ENCODE measurements at places on chromosomes 3 and 15.

DNA sequence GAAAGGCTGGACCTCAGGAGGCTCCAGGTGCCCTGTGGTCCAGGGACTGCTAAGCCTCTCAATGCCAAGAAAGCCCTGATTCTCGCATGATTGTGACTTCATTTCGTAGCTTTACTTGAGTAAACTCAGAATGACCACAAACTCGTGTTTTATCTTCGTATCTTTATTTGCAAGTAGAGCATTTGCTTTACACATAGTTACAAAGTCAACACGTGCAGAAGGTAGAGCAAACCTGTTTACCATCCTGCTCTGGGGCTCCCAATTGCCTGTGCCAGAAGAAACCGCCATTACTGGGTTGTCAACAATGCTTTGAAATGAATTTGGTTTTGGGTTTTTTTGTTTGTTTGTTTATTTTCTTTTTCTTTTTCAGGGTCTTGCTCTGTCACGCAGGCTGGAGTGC, 5.8 kb upstream of the MESP1 start:
- no peak for DNase-seq

GRCh38 chr15:69666921-69667811, 214.5 kb downstream of the RPLP1 start:
- no peak for DNase-seq

GRCh38 chr15:31077181-31077580, 24.3 kb downstream of the TRPM1 start:
- no peak for DNase-seq

- no peak for DNase-seq
Observed at GRCh38 chr3:166713787-166714186, 666.3 kb downstream of the ZBBX start.

- peak; percentile 10 for DNase-seq
Observed at GRCh38 chr3:17233398-17233800, 348.6 kb downstream of the PLCL2 start.

DNA sequence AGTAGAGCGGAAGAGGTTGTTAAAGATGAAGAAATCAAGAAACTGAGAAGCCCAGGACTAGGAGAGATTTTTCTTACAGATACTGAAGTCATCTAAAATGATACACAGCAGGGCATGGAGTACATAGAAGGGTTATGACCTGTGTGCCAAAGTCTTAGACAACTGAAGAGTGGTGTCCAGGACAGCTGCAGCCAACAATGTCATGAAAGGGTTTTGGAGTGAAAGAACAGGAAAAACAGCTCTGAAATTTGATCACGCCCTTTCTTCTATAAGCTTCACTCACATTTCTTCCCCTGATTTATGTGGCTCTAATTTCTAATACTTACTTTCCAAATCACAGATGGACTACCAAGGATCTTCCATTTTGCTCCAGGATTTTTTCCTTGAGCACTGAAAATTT, 3.0 kb downstream of the CFAP20DC start:
- no peak for DNase-seq

GRCh38 chr3:9781978-9782603, 10.2 kb downstream of the TADA3 start:
- DNase-seq: no peak

DNA sequence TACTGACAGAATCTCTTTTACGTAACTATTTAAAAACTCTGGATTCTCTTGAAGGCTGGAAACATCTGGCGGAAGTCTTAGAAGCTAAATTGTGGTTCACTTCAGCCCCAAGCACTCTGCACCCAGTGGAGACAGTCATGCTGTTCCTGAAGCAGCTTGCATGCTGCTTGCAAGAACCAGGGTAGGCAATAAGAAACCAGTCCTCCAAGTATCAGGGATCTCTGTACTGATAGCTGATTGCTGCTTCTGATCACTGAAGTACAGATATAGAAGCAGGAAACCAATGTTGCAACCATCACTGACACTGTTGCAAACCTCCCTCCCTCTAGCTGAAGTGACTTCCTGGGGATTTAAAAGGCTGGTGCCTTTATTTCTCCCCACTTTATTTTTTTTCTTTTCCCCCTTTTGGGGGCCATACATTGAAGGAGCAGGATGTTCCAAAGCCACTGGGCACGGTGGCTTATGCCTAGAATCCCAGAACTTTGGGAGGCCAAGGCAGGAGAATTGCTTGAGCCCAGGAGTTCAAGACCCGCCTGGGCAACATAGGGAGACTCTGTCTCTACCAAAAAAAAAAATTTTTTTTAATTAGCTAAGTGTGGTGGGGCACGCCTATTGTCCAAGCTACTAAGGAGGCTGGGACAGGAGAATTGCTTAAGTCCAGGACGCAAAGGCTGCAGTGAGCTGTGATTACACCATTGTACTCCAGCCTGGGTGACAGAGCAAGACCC, 15.3 kb downstream of the SPCS1 start:
- no peak for DNase-seq

GRCh38 chr15:41231422-41232226, 556 bp downstream of the CHP1 start:
- DNase-seq: no peak

- no peak for DNase-seq
Observed at GRCh38 chr3:157939166-157939565, 167.1 kb downstream of the SHOX2 start.

DNA sequence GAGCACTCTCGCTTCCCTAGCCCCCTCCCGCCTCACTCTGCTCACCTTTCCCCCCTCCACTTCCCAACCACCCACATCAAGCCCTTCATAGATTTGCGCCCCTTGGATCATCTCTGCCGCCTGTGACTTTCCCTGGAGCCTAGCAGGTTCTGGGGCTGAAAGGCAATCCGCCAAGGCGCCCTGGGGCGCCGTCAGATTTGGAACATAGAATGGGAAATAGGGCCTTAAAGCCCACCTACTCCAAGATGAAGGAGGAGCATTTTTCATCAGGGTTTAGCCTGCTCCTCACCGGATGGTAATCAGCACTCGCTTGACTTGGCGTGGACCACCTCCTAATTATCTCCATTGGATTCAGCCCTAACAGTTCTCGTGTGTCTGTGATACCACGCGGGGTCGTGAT, 1.3 kb downstream of the CPNE4 start:
- DNase-seq: no peak

- no peak for DNase-seq
Observed at GRCh38 chr15:52997123-52997522, 207.0 kb upstream of the ONECUT1 start.

DNA sequence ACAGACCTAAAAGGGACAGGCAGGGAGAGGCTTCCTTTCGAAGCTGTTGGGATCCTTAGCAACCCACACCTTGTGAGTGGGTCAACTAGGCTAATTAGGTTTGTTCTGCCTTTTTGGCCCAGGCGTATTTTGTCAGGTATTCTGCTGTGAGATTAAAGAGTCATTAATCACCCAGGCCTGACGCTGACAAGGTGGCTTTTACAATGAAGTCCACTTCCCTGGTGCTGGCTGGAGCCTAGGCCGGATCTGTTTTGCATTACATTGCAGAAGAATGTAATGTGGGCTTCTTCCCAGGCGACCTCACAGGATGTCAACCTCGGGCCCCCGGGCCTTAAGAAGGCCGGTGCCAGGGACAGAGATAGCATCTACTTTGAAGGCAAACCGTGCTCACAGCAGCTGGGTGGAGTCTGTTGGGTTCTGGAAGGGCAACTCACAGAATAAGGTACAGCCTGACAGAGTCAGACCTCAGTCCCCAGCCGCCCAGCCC, 76.9 kb downstream of the HES1 start:
- DNase-seq: no peak

DNA sequence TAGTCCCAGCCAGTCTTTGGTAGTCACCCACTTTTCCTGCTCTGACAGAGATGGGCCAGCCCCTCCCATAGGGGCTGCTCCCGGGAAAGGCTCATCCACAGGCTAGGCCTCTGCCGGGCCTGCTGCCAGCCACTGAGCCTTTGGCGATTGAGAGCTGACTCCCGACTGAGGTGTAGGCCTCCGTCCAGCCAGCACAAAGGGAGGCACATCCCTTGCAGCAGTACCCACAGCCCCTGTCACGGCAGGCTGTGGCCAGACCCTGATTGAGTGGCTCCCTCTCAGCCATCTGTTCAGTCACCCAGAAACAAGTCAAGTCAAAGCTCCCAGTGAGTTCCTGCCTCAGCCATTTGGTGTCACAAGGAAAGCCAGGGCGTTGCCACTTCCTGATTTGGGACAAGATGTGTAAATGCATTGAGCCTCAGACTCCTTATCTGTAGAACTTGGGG, 6.2 kb upstream of the PAK6 start:
- DNase-seq: no peak

DNA sequence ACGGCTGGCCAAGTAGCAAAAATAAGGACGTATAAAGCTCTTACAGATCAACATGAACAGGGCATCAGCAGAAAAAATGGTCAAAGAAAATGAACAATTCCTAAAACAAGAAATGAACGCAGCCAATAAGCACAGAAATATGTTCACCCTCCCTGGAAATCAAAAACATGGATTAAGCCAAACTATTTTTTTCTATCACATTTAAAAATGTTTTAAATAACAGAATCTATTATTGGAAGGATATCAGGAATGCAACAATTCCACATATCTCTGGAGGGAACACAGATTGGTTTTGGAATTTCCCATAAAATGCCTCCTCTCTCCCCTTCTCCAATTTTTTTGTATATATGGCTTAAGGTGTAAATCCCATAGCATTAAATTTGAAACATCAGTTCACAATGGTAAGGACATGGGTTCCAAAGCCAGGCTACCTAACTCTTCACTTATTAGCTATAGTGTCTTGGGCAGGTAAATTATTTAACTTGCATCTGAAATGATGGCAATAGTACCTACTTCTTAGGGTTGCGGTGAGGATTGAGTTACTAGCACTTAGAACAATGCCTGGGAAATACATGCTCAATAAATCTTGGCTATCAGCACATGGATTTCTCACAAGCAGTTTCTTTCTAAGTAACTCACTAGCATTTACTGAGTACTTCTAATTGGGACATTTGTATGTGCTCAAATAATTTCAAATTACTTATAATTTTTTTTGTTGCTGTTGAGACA, 10.1 kb downstream of the UACA start:
- no peak for DNase-seq

GRCh38 chr3:58585005-58585786, 8.0 kb upstream of the FAM107A start:
- DNase-seq: peak; percentile 64

- DNase-seq: no peak
Observed at GRCh38 chr3:100198579-100199269, 62.1 kb upstream of the TBC1D23 start.

- no peak for DNase-seq
Observed at GRCh38 chr15:41996921-41997592, 23.8 kb downstream of the PLA2G4E start.

- no peak for DNase-seq
Observed at GRCh38 chr15:40630313-40630712, 36.3 kb downstream of the KNL1 start.

DNA sequence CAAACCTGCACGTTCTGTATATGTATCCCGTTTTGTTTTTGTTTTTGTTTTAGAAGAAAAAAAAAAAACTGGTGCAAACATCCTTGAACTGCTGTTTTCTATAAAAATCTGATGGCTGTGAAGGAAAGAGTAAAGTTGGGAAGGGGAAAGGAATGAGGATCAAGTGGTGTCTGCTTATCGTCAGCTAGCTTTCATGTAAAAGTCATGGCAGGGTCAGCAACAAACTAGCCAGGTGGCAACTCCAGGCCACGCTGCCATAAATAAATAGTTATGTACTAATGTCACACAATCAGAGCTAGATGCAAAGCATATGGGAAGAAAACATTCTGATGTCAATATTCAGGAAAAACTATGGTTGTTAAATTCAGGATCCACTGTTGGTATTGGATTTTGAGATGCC, 2.3 kb upstream of the CDIN1 start:
- DNase-seq: no peak

DNA sequence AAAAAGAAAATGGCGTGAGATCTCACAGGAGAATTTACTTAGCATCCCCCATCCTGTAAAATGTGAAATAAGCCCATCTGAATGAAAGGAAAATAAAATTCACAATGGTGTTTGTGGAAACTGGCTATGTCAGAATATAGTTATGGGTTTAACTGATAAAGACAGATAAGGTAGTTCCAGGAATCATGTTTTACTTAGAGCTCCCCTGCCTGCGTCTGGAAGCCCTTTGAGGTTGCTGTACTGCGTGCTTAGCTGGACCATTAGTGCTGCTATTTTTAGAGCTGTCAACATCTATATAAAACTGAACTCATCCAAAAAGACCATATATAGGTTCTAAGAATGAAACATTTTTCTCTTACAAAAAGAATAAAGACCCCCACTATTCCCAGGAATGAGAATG, 130.8 kb downstream of the LSAMP start:
- DNase-seq: no peak

- no peak for DNase-seq
Observed at GRCh38 chr3:108067768-108068167, 23.1 kb downstream of the CD47 start.

DNA sequence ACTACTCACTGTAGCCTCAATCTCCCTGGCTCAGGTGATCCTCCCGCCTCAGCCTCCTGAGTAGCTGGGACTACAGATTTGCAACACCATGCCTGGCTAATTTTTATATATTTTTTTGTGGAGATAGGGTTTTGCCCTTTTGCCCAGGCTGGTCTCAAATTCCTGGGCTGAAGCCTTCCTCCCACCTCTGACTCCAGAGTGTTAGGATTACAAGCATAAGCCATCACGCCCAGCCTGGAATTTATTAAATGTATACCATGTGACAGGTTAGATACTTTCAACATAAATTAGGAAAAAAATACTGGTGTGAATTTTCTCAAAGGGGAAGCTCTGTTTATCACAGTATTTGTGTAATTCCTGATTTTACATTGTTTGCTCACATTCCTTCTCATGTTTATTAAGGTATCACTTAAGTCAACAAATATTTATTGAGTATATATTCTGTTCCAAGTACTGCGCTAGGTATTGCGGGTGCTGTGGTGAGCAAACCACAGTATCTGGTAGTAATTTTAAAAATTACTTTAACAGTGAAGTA, 24.8 kb downstream of the PPP4R2 start:
- DNase-seq: no peak

GRCh38 chr3:154285221-154285620, 39.1 kb downstream of the DHX36 start:
- DNase-seq: no peak

GRCh38 chr3:169771497-169772304, 1.5 kb upstream of the MYNN start:
- DNase-seq: peak; percentile 53

GRCh38 chr3:71051893-71052687, 531.4 kb downstream of the FOXP1 start:
- DNase-seq: no peak

GRCh38 chr3:106251160-106251892, 382.5 kb upstream of the CBLB start:
- no peak for DNase-seq

DNA sequence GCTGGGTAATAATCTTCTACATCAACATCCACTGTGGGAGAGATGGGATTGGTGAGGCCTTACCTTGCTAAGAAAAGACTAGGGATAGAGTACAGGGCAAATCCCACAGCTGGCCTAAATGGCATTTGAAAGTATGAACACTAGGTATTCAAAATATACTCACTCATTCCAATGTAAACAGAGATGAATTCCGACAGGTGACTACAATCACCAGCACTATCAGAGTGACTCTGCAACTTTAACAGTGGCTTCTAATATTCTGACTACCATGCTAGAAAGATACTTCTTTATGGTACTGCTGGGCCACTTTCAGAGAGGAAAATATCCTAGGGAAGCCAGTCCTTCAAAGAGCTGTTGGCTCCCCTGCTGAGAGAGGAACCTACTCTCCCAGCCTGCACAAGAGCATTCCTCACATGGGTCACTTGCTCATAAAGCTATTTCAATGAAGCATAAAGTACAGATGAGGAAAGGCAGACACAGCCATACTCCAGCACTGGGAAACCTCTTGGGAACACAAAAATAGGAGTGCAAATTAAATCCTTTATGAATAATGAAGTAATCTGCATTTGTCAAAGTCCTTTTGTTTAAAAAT, 21.5 kb upstream of the MAN2C1 start:
- DNase-seq: no peak
